ENCODE measurements at places on chromosomes 2 and 18. TPM values are rescaled to one million over a fixed set of nuclear protein-coding genes. Genes with fewer than 3 reads are reported as not detected.

DNA sequence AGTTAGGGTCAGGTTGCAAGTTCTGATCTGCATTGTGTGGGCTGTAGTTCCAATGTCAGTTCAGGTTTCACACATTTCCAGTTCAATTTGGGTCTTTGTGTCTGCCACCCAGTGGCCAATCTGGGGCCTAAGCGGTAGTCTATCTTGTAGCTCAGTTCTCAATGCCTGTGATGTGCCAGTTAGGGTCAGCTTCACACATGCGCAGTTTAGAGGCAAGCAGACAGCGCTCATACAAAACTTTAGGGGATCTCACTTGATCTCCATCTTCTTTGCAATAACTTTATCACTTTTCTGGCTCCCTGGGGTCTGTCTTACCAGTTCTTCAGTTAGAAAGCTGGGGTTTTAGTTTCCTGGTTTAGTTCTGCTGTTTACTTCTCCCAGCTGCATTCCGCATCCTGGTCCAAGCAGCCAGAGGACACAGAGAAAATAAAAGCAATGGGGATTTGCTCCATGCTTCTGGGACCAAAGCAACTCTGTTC, 11.0 kb upstream of the ZNF24 start:
- DNase-seq = peak; percentile 55

DNA sequence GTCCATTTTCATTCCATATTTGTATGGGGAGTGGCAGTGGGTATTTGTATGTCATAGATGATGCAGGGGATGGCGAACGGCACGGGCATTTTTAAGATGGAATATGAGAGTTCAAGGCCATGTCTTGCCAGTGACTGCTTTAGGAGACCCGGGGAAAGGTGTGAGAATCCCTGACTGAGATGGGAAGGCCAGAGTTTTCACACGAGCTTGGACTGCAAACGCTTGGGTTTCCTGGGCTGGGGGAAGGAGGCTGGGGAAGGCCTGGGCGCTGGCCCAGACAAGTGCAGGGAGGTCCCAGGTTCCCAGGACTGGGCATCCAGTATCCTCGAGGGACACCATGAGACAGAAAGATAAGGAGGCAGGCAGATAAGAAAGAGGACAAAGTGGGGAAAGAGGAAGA, 35.2 kb downstream of the CNGA3 start:
- DNase-seq = no peak

DNA sequence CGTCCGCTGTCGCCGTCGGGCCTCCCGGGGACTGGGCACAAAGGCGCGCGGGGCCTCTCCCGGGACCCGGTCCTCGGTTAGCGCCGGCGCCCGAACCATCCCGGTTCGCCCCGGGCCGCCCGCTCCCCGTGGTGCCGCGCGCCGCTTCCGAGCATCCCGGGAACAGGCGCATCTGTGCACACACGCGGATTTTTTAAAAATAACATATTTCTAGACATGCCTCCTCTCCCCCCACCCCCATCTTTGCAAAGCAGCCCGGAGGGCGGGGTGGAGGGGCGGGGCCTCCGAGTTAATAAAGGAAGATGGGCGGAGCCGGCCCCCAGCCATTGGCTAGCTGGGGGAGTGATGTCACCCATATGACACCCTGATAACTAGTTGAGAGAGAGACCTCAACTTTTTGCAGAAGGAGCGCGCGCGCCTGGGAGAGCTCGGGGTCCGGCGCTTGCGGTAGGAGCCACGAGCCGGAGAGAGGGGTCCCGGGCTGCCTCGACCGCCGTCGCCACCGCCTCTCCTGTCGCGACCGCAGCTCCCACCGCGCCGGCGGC, at the start of gene SOX11:
Gene SOX11 (plus strand): TSS at position 400 of the 545 bp plus-strand sequence. CDS start 338 bp downstream, outside the sequence.
- peak; percentile 76 for DNase-seq

DNA sequence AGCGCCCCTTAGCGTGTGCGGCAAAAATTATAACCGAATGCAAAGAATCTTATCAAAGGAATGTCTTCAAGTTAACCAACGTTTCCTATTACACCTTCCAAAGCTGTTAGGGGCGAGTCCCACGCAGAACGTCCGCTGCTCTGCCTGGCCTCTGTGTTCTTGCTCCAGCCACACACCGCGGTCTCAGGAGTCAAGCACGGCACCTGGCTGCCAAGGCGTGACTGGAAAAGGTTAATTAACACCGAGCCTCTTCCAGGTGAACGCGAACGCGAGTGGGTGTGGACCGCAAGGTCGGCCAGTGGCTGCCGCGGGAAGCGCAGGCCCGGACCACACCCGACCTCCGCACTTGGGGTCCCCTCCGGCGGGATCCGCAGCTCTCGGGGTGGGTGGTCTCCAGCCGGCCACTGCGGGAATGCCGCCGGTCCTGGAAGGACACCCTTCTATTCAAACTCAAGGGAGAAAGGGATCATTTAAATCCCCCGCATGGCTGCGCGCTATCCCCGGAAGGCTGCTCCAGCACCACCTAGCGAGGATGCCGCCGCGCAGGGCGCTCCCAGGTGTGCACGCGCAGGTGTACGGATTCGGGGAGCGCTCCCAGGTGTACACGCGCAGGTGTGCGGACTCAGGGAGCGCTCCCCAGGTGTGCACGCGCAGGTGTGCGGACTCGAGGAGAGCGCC, 830 bp downstream of the CYB5A start:
- DNase-seq = no peak

GRCh38 chr2:158202161-158202815, 100.6 kb downstream of the UPP2 start:
- no peak for DNase-seq

GRCh38 chr2:58634653-58635370, 393.7 kb upstream of the FANCL start:
- peak; percentile 68 for DNase-seq

DNA sequence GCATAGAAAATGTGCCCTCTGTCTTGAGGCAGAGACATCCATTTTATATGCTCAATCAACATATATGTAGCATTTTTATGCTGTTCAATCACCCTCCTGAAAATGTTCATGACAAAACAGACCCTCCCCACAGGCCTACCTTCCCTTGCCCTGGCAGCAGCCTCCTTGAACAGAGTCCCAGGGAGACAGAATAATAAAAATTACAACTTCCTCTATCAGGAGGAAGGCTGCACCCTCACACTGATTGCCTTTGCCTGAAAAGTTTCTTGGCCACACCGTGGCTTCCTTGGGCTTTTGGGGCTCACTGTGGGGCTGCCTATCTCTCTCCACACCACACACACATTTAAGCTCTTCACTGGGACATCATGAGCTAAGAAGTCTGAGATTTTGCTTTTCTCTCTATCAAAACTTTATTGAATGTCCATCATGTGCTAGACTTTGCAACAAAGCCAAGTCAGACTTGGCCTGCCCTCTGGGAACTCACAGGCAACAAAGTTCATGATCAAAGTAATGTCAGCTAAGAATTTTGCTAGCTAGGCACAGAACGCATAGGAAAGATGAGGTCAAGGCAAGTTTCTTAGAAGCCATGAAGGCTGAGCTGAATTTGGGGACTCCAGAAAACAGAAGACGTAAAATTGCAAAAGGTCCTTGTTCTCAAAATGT, 101.6 kb downstream of the BCL2L11 start:
- DNase-seq = no peak

GRCh38 chr18:29104227-29104626, 927.3 kb upstream of the CDH2 start:
- no peak for DNase-seq

- DNase-seq = no peak
Observed at GRCh38 chr2:95301876-95302641, 4.9 kb downstream of the KCNIP3 start.

DNA sequence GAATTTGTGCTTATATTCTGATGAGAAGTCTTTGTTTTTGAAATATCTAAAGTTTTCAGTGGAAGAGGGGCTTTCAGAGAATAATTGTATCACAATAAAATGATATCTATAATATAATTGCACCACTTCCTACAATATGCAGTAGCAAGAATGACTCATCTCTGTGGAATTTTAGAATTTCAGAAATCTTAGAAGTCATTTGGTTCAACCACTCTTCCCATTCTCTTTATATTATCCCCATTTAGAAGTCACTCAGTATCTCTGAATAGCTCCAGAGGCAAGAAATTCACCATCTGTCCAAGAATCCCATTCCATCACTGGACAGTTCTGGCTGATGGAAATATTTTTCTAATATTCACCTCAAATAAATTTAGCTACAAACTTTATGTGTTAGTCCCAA, 59.3 kb upstream of the CCDC68 start:
- peak; percentile 8 for DNase-seq

DNA sequence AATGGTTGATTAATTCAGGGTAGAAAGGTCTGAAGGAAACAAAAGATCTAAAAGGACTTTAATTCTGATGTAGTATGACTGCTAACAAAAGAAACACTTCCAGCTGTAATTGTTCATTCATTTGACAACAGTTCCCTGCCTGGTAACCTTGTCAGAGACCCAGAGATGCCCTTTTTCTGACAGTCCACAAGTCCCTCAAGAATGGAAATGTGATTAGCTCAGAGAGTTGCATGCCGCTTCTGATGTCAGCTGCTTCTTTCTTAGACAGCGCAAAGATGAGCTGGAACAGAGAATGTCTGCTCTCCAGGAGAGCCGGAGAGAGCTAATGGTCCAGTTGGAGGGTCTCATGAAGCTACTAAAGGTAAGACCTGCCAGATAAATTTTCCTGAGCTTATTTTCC, 153.6 kb downstream of the DTNA start:
- DNase-seq = no peak

- peak; percentile 46 for DNase-seq
Observed at GRCh38 chr2:128736689-128737545, 418.2 kb upstream of the HS6ST1 start.

DNA sequence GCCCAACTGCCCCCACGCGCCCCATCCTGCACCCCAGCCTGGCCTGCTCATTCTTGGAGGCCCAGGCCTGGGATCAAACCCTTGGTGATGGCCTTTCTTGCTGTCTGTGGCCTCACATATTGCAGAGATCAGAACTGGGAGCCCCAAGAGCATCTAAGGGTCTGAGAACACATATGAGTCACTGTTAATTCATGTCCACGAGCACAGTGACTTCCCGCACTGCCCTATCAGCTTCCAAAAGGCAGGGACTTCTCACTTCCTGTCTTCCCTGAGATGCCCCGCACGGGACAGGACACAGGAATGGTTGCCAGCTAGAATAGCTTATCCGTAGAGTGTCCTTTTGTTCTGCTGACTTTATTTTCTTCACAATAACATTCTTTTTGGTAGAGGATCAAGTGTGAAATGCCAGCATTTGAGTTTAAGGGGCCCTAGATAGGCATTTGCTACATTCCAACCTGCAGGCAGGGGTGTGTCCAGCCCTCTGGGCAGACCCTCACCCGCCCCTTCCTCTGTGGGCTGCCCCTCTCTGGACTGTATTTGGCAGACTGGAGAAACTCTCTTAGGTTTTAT, 21.1 kb upstream of the CELF4 start:
- DNase-seq = no peak

DNA sequence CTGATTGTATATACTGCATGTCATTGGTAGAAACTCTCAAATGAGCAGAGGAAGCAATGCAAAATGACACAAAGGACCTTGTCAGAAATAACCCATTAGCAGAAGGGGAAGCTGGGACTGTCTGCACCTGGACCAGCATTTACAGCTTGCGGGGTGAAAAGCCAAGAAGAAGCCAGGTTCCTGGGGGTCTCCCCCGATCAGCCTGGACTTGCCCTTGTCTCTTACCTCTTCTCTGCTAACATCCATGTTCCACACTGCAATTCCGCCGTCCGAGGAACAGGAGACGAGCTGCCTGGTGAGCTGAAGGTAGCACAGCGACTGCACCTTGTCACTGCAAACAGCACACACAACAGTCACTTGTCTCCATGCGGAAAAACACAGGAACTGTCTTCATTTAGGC, 51.1 kb downstream of the WDFY1 start:
- no peak for DNase-seq

DNA sequence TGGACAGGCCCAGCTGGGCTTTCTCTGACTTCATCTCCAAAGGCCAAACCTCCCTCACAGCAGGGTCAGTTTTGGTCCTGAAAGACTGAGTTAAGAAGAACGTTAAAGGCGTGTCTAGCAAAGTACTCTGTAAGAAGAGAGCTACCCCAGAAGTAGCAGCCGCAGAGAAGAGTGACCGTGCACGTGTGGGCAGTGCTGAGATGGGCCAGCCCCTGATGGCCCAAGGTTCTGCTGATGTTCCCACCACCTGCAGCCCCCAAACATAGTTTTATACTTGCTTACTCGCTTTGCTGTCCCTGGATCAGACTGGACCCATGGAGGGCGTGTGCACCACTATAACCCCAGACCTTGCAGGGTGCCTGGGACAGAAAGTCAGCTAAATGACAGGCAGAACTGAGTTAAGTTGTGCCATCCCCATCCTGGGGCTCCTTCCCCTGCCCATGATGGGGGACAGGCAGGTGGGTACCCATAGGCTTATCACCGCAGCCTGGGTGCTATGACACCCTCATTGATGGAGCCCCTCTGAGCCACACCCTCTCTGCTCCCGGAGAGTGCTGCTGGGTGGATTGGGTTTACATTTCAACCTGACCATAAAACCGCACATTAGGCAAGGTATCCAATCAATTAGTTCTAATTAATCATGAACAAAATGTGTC, 367.3 kb upstream of the HS6ST1 start:
- DNase-seq = no peak

GRCh38 chr2:239934571-239935171, 90.5 kb downstream of the NDUFA10 start:
- DNase-seq = no peak

DNA sequence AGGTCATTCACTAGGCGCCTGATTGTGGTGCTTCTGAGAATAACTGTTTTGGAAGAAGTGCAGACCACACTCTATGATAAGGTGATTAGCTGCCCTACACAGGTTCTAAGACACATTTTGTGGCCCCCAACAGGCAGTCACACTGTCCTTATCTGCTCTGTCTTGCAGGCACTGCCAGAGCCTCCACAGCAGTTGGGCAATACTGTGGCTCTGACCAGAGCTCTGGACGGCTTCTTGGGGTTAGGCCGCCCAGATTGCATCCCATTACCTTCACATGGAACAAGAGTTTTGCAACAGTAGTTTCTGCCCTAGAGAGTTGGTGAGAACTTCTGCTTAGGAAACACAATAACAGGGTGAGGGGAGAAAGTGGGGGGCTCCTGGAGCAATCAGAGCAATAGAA, 22.7 kb downstream of the RUFY4 start:
- no peak for DNase-seq

The TACR1 gene
- 0.14 TPM for total RNA-seq

The UGT1A3 gene
- not detected for total RNA-seq

The FSIP2 gene
- total RNA-seq = under 0.01 TPM

The TRIM54 gene
- not detected for total RNA-seq

The CD207 gene
- not detected for total RNA-seq

The FAM124B gene
- total RNA-seq = 0.06 TPM

The RBM44 gene
- not detected for total RNA-seq

The HRH4 gene
- total RNA-seq = not detected

The CCDC121 gene
- 1.5 TPM for total RNA-seq

The LONRF2 gene
- total RNA-seq = 1.2 TPM
